ENCODE measurements at places on chromosomes 2 and 18. TPM values are rescaled to one million over a fixed set of nuclear protein-coding genes. Genes with fewer than 3 reads are reported as not detected.

TFCP2L1 gene
- not detected for total RNA-seq

GNAL gene
- 0.05 TPM for total RNA-seq

ACP1 gene
- total RNA-seq = 80.3 TPM

ZEB2 gene
- total RNA-seq = 9.7 TPM

CRIM1 gene
- 620 TPM for total RNA-seq

HJURP gene
- 22.9 TPM for total RNA-seq

COL4A4 gene
- total RNA-seq = under 0.01 TPM

CSRNP3 gene
- total RNA-seq = 0.05 TPM

FOXI3 gene
- total RNA-seq = not detected

BOLL gene
- not detected for total RNA-seq

ABCG8 gene
- not detected for total RNA-seq

RTP5 gene
- total RNA-seq = not detected

KCNS3 gene
- 4.8 TPM for total RNA-seq

DPYSL5 gene
- total RNA-seq = not detected

C2orf66 gene
- not detected for total RNA-seq

RAB27B gene
- under 0.01 TPM for total RNA-seq

RAD51AP2 gene
- not detected for total RNA-seq

IL1RL1 gene
- 21.9 TPM for total RNA-seq

GAD1 gene
- total RNA-seq = not detected

RAB6C gene
- not detected for total RNA-seq

INHA gene
- total RNA-seq = not detected

TFPI gene
- total RNA-seq = 145 TPM

NYAP2 gene
- not detected for total RNA-seq

LTBP1 gene
- total RNA-seq = 27.4 TPM

TNFAIP6 gene
- total RNA-seq = not detected

ALKAL2 gene
- total RNA-seq = not detected

PTPRN gene
- total RNA-seq = not detected

NCKAP5 gene
- 0.49 TPM for total RNA-seq

SCN3A gene
- total RNA-seq = 0.98 TPM

B3GNT2 gene
- total RNA-seq = 24.0 TPM

AQP12A gene
- total RNA-seq = not detected

CFC1 gene
- not detected for total RNA-seq

KLHL14 gene
- not detected for total RNA-seq

REEP1 gene
- 0.40 TPM for total RNA-seq
